ENCODE measurements at places on chromosomes 4 and X.

GRCh38 chr4:165403637-165404036 lies 24.8 kb downstream of the CPE start:
- H3K27me3 ChIP-seq: peaks cover 13% of the 10 kb centered on the region
- no peaks in the 10 kb centered on the region for H3K36me3 ChIP-seq
- no peak for DNase-seq
- H3K4me3 ChIP-seq: no peak overlapping the region
- H3K27ac ChIP-seq: no peak overlapping the region

- peaks cover 18% of the 10 kb centered on the region for H3K36me3 ChIP-seq
- peaks cover 28% of the 10 kb centered on the region for H3K4me1 ChIP-seq
- DNase-seq: peak; percentile 22
- peak overlapping the region; percentile 93 for H3K27ac ChIP-seq
- no peaks in the 10 kb centered on the region for H3K27me3 ChIP-seq
These were observed 626 bp upstream of the CEP135 start for GRCh38 chr4:55947912-55948725.

GRCh38 chr4:6728320-6729029 lies 12.5 kb downstream of the BLOC1S4 start:
- H3K4me1 ChIP-seq: no peaks in the 10 kb centered on the region
- DNase-seq: no peak
- H3K27me3 ChIP-seq: peaks cover 3% of the 10 kb centered on the region
- H3K36me3 ChIP-seq: peaks cover 2% of the 10 kb centered on the region
- H3K4me3 ChIP-seq: no peak overlapping the region

GRCh38 chrX:29652484-29652883 lies 562.9 kb upstream of the MAGEB2 start:
- H3K36me3 ChIP-seq: no peaks in the 10 kb centered on the region
- DNase-seq: no peak
- no peak overlapping the region for H3K4me3 ChIP-seq
- no peak overlapping the region for H3K27ac ChIP-seq

DNA sequence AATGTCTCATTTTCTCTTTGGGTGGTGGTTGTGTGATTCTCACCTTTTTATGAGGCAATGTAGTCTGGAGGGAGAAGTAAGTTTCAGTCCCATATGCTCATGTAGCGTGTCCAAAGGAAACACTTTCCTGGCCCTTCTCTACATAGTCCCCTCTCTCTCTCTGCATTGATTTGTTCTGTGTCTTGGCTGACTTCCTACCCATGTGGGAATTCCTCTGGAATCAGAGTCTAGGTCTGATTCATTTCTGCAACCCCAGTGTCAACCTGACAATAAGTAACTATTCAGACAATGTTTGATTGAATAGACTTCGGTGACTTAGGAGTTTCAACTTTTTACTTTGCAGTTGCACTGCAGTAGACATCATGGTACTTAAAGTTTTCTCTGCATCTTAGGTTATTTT lies 2.7 kb upstream of the ALAS2 start:
- H3K4me3 ChIP-seq: no peak overlapping the region
- DNase-seq: no peak
- H3K27ac ChIP-seq: no peak overlapping the region
- no peaks in the 10 kb centered on the region for H3K4me1 ChIP-seq
- no peaks in the 10 kb centered on the region for H3K36me3 ChIP-seq

- H3K27me3 ChIP-seq: peaks cover 4% of the 10 kb centered on the region
- no peak for DNase-seq
- no peak overlapping the region for H3K27ac ChIP-seq
- peaks cover 3% of the 10 kb centered on the region for H3K36me3 ChIP-seq
- H3K4me1 ChIP-seq: peaks cover 4% of the 10 kb centered on the region
These were observed 6.5 kb downstream of the WFS1 start for GRCh38 chr4:6275898-6276806.

GRCh38 chr4:73859614-73860088 lies 6.6 kb downstream of the PF4V1 start:
- H3K4me1 ChIP-seq: no peaks in the 10 kb centered on the region
- H3K4me3 ChIP-seq: no peak overlapping the region
- H3K27ac ChIP-seq: no peak overlapping the region
- no peaks in the 10 kb centered on the region for H3K36me3 ChIP-seq

- no peak overlapping the region for H3K27ac ChIP-seq
- no peak for DNase-seq
- H3K27me3 ChIP-seq: no peaks in the 10 kb centered on the region
- H3K36me3 ChIP-seq: peaks cover 4% of the 10 kb centered on the region
- no peaks in the 10 kb centered on the region for H3K4me1 ChIP-seq
These were observed 54.5 kb downstream of the POLA1 start for GRCh38 chrX:24748196-24748595.

GRCh38 chrX:17882680-17883079 lies 21.6 kb upstream of the RAI2 start:
- no peak overlapping the region for H3K27ac ChIP-seq
- H3K4me1 ChIP-seq: no peaks in the 10 kb centered on the region
- no peak overlapping the region for H3K4me3 ChIP-seq

DNA sequence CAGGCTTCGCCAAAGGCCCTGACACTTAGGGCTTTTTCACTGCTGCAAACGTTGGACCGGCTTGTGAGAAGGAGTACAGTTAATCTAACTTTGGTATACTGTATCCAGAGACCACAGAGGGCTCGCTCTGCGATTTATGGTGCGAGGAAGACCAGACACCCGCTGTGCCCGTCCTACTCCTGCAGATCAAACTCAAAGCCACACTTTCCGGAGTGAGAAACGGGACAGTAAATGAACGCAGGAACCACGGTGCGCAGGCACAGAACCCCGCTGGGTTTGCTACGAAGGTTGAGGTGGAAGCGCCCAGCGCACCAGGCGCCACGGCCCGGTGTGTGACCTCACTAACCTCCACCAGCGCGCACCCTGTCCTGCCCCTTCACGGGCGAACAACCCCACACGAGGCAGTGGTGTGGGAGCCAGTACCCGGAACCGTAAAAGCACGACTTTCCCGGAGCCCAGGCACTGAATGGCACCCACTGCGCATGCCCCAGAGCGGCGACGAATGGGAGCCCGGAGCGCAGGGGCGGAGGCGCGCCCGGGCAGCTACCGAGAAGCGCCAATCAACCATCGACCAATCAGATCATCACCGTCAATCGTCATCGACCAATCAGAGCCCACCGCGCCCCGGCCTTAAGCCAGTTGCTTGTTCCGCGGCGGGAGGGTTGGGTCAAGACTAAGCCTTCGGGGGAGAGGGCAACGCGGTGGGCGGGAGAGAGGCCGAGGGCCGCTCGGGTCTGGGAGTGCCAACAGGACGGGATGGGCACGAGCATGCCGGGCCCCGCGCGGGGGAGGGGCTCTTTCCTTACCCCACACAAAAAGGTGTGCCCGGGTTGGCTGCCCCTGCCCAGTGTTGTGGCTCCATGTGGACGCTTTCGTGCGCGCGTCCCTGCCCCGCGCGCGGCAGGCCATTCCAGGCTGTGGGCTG lies 21.3 kb upstream of the WDR45 start:
- peak overlapping the region; percentile 77 for H3K4me3 ChIP-seq
- H3K36me3 ChIP-seq: peaks cover 29% of the 10 kb centered on the region
- DNase-seq: peak; percentile 83
- H3K4me1 ChIP-seq: peaks cover 7% of the 10 kb centered on the region
- H3K27me3 ChIP-seq: no peaks in the 10 kb centered on the region

GRCh38 chrX:40227125-40227524 lies 129.4 kb upstream of the BCOR start:
- no peak overlapping the region for H3K27ac ChIP-seq
- H3K4me1 ChIP-seq: no peaks in the 10 kb centered on the region
- H3K27me3 ChIP-seq: no peaks in the 10 kb centered on the region
- no peak overlapping the region for H3K4me3 ChIP-seq

- no peaks in the 10 kb centered on the region for H3K4me1 ChIP-seq
- no peaks in the 10 kb centered on the region for H3K36me3 ChIP-seq
- H3K4me3 ChIP-seq: no peak overlapping the region
- no peak for DNase-seq
- no peak overlapping the region for H3K27ac ChIP-seq
These were observed 1689.5 kb upstream of the PCDH10 start for GRCh38 chr4:131459430-131460101.

DNA sequence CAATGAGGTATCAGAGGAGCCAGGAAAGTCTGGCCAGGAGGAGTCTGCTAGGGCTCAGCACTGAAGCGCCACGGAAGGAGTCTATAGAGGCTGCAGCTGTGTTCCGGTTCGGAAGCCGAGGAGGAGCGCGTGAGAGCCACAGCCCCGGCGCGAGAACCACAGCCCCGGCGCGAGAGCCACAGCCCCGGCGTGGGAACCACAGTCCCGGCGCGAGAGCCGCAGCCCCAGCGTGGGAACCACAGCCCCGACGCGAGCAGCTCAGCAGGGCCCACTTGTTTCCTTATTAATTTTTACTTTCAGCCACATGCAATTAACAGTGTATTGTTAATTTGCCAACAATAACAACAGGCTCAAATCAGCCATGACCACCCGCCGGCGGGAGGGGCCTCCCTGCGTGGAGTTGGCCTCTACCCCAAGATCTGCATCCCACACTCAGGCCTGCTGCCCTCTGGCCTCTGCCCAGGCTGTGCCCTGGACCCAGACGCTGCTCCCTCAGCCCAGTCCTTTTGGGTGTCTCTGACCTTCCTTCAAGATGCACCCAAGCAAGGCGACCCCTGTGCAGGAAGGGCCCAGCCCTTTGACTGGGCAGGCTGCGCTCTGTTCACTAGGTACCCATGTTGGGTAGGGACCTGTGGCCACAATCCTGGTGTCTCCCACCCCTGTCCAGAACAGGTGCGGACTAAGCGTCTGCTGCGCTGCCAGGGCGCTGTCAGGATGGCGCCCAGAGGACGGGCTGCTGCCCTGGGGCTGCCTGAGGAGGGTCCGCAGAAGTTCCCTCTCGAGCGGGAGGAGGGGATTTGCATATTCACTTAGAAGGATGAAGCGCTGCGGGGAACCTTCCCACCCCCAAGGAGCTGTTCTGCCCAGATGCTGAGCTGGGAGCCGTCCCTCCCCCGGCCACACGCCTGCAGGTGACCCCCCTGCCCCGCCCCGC lies 113.8 kb downstream of the ADRA2C start:
- H3K4me3 ChIP-seq: peak overlapping the region; percentile 72
- H3K4me1 ChIP-seq: peaks cover 24% of the 10 kb centered on the region
- peak overlapping the region; percentile 82 for H3K27ac ChIP-seq
- H3K27me3 ChIP-seq: peaks cover 64% of the 10 kb centered on the region
- peak; percentile 63 for DNase-seq

- no peak overlapping the region for H3K4me3 ChIP-seq
- no peaks in the 10 kb centered on the region for H3K36me3 ChIP-seq
- no peak overlapping the region for H3K27ac ChIP-seq
These were observed 57.5 kb upstream of the FAM47C start for GRCh38 chrX:36950495-36951253.
